H7 (cell line): ENCODE measurements at places on chromosomes 6 and 20.

- DNase-seq: peak; percentile 46
Measured at GRCh38 chr6:63572747-63573075, 431 bp downstream of the LOC128125822 start.

DNA sequence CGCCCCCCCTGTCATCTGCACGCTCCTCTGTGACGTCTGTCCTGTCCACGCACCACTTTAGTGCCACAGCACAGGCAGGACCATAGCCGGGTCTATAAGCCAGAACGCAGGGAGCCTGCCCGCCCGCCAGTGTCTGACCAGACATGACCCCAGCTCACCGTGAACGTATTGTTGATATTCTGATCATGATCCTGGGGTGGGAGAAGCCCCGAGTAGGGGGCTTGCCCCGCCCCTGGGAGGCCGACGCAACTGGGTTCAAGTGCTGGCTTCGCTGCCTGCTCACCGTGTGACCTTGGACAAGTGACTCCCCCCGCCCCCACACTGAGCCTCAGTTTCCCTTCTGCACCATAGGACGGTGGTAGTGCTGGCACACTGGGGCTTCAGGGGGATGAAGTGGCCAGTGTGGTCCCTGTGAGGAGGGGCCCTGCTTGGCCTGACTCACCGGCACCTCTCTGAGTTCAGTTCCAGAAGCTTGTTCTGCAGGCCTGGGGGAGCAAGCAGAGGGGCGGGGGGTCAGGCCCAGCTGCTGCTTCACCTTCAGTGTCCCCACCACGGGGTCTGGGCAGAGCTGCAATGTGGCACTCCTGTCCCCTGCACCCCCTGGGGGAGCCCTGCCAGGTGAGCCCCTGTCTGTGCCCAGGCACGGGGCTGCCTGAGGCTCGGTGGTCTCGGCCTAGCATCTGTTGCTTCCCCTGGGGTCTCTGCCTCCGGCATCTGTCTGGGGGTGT, 9.2 kb downstream of the RBBP8NL start:
- peak; percentile 60 for DNase-seq

- DNase-seq: no peak
Measured at GRCh38 chr6:90631046-90631445, 44.2 kb upstream of the MAP3K7 start.

- peak; percentile 39 for DNase-seq
Measured at GRCh38 chr20:41619360-41620100, 1.4 kb upstream of the CHD6 start.

GRCh38 chr6:134175532-134176263, 123.3 kb upstream of the SLC2A12 start:
- DNase-seq: peak; percentile 80

GRCh38 chr6:10641528-10641927, 52.9 kb downstream of the C6orf52 start:
- DNase-seq: no peak

DNA sequence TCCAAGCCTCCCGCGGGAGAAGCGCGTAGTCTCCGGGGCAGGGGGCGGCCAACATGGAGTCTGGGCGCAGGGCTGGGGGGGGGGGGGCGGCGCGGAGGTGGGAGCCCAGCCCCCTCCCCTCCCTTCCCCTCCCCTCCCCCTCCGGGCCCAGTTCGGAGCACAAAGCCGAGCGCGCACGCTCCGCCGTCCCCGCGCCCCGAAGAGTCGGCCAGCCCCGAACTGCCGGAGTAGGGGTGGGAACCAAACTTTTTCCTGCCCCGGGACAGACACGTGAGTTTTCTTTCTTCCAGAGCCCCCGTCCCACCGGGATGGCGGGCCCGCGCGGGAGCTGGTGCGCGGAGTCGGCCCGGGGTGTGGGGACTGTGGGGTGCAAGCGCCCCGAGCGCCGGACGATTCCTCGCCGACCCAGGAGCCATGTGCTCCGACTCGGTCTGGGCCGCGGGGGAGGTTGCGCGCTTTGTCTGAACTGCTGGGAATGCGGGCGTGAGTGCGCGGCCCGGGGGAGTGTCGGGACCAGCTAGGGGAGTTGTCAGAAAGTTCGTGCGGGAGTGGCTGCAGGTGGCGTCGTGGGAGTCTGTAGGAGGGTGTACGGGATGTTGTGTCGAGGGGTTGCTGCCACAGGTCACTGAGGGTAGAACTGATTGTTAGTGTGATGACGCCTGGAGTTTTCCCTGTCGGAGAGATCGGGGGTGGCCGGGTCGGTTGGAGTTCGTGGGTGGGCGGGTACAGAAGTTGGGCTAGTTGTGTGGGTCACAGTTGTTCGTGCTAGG, 1.2 kb downstream of the TGIF2 start:
- peak; percentile 91 for DNase-seq

DNA sequence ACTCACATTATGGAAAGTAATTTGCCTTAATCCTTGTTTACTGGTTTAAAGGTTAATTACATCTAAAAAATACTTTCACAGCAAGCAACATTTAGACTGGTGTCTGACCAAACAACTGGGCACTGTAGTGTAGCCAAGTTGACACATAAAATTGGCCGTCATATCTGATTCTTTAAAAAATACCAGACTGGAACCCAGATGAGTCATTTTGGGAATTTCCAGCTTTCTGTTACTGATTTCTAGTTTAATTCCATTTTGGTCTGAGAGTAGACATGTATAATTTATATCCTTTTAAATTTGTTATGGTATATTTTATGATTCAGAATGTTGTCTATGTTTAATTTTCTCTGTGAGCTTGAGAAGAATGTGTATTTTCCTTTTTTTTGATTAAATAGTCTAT, 44.1 kb downstream of the SCP2D1 start:
- DNase-seq: no peak

DNA sequence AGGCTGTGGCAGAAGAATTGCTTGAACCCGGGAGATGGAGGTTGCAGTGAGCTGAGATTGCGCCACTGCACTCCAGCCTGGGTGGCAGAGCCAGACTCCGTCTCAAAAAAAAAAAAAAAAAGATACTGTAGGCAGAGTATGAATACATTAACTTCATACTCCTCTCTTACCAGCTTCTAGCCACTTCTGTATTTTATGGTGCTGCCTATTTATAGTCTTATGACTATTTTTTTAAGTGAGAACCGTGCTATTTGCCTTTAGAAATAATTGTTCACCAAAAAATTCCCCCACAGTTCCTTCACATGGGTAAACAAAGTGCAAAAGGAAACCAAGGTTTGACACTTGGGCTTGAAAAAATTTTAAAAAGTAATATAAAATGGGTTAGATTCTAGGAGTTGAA, 1.5 kb upstream of the SNRNP48 start:
- DNase-seq: no peak

- no peak for DNase-seq
Measured at GRCh38 chr6:37985355-37985754, 165.8 kb downstream of the ZFAND3 start.

GRCh38 chr6:100166956-100167355, 172.9 kb upstream of the MCHR2 start:
- DNase-seq: no peak
